ENCODE measurements at places on chromosomes 11 and 22. TPM values are rescaled to one million over a fixed set of nuclear protein-coding genes. Genes with fewer than 3 reads are reported as not detected.

The ISX gene
- not detected for total RNA-seq

The SYT8 gene
- 0.32 TPM for total RNA-seq

The OR4C45 gene
- total RNA-seq, result not detected

The KRTAP5-2 gene
- not detected for total RNA-seq

The FADS1 gene
- total RNA-seq, result 247 TPM
